ENCODE measurements at places on chromosomes 13 and 19. TPM values are rescaled to one million over a fixed set of nuclear protein-coding genes. Genes with fewer than 3 reads are reported as not detected.

Gene CATSPERD
- not detected for total RNA-seq

Gene TNFSF11
- total RNA-seq = not detected

Gene FLT1
- 17.0 TPM for total RNA-seq

Gene SH2D3A
- 0.96 TPM for total RNA-seq

Gene PEAK3
- total RNA-seq = not detected

GRCh38 chr19:7507884-7508283, 8.0 kb upstream of the ZNF358 start:
- DNase-seq = no peak

- no peak for DNase-seq
These were observed 50.6 kb upstream of the PCDH20 start for GRCh38 chr13:61466280-61466679.

- DNase-seq = no peak
These were observed 36.8 kb upstream of the POP4 start for GRCh38 chr19:29569038-29569911.

DNA sequence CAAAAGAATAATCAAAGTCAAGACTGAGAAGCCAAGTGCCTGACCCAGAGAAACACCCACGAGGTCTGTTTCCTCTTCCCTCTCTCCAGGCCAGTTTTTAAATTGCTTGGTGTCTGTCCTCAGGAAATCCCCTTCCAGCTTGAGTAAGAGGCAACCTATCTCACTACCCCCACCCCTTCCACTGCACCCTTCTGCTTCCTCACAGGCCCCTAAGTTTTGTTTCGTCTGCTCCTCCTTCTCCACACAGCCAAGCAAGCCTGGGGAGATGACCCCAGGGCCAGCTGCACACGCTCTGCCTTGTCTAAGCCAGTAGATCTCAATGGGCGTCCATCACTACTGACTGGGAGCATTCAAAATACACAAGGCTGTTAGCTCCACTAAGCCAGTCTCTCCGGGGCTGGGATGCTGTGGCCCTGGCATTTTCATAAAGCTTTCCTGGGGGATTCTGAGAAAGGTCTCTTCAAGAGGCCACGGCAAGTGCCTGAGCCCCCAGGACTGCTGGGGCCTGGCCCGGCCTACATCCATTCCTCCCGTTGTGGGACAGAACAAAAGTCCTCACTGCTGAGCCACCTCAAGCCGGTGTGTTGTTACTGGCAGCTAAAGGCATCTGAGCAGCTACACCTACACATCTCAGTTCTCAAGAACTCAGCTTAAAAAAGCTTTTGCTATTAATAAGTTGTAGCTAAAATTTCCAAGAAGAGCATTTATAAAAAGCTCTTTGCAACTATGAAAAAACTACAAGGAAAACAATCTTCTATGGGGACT, 14.9 kb upstream of the IL4I1 start:
- no peak for DNase-seq
